Femur (tissue), 1 donor: ENCODE measurements at places on chromosomes 2 and 18.
A peak's percentile ranks its signal among the peaks of the same experiment; 100 is the strongest.

DNA sequence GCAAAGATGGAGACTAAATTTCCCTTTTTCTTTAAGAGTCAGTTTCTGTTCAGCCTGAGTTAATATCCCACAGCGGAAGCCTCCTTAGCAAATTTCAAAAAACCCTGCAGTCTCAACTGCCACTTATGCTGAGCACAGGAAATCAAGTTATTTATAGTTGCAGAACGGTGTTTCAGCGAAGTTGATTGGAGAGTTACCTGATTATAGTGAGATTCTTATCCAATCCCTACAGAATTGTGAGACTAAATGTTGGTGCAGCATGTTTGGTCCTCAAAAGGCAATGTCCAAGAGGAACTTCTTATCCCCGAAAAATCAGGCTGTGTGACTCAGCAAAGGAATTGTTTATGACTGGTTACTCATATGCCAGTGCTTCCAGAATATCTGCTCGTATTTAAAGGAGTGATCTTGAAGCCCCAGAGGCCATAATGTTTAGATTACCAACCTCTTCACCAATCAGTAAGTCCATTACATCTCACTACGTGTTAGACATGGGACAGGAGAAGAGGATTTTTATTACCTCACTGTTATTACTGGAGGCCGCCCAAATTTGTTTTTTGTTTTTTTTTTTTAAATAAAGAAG is 67.9 kb downstream of the LRRFIP1 start:
- DNase-seq, result no peak

DNA sequence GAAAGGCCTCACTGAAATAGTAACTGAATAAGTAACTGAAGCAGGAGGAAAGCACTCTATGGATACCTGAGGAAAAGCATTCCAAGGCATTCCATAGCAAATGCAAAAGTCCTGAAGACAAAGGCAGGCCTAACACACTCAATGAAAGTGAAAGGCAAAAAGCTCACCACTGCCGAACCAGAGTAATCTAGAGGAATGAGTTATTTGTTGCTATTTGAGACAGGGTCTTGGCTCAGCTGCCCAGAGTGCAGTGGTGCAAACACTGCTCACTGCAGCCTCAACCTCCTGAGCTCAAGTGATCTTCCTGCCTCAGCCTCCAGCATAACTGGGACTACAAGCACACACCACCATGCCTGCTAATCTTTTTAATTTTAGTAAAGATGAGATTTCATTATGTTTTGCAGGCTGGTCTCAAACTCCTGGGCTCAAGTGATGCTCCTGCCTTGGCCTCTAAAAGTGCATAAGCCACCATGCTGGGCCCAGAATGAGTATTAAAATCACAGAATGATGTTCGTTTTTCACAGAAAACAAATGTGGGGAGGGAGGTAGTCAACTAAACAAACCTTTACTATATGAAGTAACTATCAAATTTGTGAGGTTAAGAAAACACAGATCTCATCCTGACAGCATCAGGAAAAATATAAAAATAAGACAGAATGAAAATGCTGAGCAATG is 17.9 kb downstream of the PIAS2 start:
- no peak for DNase-seq

DNA sequence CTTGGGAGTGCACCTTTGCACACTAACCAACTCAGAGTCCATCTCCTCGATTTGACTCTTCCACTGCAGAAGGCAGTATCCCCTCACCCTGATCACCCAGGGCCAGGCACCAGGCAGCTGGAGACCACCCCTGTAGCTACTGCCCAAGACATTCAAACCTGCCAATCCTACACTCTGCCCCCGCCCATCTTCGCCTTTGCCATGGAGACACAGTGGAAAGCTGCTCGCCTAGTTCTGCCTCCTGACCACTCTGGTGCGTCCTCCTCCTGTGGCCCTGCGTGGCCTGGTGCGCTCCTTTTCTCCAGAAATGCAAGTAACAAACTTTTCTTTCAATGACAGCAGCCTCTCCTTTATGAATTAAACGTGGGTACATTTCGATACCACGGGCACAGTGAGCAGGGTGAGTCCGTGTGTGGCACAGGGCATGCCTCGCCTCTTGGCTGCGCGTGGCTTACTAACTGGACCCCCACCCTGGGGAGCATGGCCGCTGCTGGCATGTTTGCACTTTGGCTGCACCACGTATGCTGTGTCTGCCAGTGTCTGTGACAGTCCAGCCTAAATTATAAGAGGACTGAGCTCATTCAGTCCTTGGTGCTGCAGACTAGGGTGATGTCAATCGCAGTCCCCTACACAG is 47.6 kb downstream of the LONRF2 start:
- no peak for DNase-seq

- no peak for DNase-seq
Measured at GRCh38 chr2:56068746-56069145, 115.0 kb upstream of the CCDC85A start.

DNA sequence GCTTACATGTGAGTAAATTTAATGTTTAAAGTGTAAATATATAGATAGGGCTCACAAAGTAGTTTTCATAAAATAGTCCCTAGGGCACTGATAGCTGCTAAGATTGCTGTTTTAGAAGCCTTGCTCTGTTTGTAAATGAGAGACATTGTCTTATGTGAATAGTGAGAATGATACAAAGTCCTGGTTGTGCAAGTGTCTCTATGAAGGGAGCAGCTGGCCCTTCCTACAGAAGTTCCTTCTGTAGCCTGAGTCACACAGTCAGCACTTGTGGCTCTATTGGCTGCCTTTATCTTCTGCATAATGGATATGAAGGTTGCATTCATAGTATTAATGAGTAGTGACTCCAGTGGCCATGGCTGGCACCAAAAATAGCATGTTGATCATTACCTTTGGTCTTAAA is 279.7 kb downstream of the OSR1 start:
- DNase-seq, result no peak

DNA sequence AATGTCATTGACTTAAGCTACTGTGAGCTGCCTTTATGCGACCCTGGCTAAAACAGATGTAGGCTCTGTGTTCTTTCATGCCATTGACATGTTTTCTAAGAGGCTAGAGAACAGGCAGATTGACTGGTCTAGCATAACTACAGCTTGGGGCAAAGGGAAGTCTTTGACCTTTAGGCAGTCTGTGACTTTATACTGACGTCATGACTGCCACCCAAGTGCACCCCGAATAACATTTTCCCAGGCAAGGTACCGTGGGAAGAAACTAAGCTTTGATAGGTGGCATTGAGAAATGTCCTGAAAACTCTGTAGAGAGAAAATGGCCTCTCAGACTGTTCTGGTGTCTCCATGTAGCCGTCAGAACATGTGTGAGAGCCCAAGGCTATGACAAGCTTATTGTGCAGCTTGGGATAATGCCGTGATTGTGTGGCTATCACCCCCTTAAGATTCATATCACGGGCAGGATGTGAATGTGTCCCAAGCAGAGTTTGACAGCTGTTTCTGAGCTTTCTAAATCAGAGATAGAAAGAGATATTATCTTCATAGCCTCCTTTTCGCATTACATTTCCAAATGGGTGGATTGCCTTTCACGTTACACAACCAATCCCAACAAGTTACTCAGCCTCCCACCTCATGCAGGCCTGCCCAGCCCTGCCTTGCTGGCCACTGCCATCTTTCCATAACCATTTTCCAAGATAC is 672.2 kb upstream of the ACVR2A start:
- DNase-seq, result no peak

GRCh38 chr18:362311-363290 is 94.8 kb upstream of the THOC1 start:
- peak; percentile 74 for DNase-seq
